A549 (cell line): ENCODE measurements at places on chromosomes 2 and 18.

DNA sequence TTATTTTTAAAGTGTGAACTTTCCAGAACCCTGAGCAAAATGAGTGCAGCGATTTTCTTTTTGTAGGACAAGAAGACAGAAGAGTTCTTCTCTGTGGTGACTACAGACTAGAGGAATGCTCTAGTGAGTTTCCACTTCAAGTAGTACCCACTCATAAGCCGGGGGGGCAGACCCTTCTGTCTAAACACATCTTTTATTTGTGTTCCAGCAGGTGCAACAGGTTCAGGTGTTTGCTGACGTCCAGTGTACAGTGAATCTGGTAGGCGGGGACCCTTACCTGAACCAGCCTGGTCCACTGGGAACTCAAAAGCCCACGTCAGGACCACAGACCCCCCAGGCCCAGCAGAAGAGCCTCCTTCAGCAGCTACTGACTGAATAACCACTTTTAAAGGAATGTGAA, 25.2 kb downstream of the PTRHD1 start:
- no peak for DNase-seq

GRCh38 chr2:127404466-127405254, 13.6 kb upstream of the PROC start:
- DNase-seq: no peak

GRCh38 chr18:49544362-49544761, 17.5 kb upstream of the LIPG start:
- DNase-seq: no peak

- DNase-seq: no peak
Measured at GRCh38 chr18:51721388-51721787, 523.9 kb upstream of the MEX3C start.

GRCh38 chr2:52405980-52406379, 1361.6 kb upstream of the CHAC2 start:
- DNase-seq: no peak

DNA sequence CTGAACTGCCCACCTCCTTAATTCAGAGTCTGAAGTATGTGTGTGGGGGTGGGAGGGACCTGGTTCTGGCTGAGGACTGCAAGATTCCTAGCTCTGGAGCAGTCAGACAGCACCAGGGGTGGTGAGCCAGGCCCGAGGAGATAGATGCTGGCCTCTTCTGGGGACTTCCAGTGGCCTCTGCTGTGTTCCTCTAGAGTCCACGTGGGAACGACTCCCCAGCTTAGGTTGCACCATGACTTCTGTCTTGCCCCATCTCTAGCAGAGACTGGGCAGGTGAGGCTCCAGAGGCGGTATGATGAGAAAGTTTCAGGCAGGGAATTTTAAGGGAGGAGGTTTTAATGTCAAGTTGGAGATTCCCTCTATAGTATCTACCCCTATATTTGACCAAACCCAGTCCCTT, 22.0 kb upstream of the RESP18 start:
- DNase-seq: no peak

- DNase-seq: no peak
Measured at GRCh38 chr2:47501374-47502200, 98.6 kb downstream of the MSH2 start.

GRCh38 chr18:79884963-79885728, 66.3 kb downstream of the SLC66A2 start:
- DNase-seq: no peak
